Mesenteric fat pad (tissue), 1 donor: ENCODE measurements at places on chromosomes 13 and 19. TPM values are rescaled to one million over a fixed set of nuclear protein-coding genes. Genes with fewer than 3 reads are reported as not detected.

DNA sequence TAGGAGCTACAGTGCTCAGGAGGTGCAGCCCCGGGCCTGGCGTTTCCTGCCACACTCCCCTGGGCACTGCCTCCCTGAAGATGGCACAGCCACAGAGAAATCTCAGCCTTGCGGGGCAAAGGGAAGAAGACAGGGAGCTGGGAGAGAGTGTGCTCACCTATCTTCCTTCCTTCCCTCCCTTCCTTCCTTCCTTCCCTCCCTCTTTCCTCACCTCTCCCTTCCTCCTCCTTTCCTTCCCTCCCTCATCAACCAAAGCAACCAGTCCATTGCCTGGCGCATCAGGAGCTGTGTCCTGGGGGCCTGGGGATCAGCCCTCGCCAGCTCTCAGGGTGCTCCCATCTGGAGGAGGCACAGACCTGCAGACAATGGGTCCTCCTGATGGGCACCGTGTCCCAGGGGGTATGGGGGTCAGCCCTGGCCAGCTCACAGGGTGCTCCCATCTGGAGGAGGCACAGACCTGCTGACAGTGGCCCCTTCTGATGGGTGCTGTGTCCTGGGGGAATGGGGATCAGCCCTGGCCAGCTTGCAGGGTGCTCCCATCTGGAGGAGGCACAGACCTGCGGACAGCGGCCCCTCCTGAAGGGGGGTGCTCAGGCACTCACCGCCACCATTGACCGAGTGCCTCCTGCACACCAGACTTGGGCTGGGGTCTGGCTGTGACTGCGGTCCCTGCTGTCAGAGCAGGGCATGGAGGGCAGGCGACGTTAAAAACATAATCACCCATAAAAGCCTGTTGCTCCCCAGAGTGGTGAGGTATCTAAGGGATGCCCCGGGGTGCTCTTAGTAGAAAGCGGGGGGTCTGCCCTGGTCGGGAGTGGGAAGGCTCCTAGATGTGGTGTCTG lies 120.2 kb downstream of the URI1 start:
- DNase-seq = peak; percentile 71

GRCh38 chr13:41458761-41459431 lies 1.5 kb downstream of the RGCC start:
- DNase-seq = no peak

GRCh38 chr19:18417250-18418028 lies 1.8 kb upstream of the SSBP4 start:
- peak; percentile 94 for DNase-seq

GRCh38 chr13:40350283-40350992 lies 316.0 kb downstream of the FOXO1 start:
- DNase-seq = no peak

DNA sequence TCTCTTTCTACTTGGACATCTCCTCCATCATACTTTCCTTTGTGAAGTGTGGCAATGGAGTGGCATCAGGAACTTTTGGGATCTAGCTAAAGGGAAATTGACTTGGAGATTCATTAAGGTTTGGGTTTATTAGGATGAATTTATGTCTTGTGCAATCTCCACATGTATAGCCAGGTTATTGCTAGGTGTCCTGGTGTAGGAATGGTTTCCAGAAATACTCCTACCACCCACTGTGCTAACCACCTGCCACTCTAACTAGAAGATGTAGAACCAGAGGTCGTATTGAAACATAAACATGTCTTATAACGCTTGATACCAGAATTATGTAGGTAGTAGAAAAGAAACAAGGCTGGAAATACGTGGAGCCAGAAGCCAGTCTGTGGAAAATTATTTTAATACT lies 38.1 kb upstream of the MED4 start:
- no peak for DNase-seq

DNA sequence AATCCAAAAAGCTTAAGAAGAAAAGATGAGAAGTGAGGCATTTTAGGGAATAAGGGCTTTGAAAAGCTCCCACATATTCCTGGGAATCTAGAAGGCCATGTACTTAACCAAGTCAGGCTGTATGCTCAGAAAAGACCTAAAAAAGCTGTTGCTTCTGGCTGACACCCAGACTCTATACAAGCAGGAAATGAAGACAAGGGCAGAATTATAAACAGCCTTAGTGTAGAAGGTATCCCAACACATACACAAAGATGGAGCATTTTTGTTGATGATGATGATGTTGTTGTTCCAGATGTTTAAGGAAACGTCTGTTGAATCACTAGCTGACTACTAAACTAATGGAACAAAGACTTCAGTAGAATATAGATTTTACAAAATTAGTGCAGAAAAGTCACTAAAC lies 26.1 kb upstream of the N4BP2L1 start:
- no peak for DNase-seq

GRCh38 chr19:18951721-18952281 lies 10.8 kb upstream of the HOMER3 start:
- DNase-seq = no peak

DNA sequence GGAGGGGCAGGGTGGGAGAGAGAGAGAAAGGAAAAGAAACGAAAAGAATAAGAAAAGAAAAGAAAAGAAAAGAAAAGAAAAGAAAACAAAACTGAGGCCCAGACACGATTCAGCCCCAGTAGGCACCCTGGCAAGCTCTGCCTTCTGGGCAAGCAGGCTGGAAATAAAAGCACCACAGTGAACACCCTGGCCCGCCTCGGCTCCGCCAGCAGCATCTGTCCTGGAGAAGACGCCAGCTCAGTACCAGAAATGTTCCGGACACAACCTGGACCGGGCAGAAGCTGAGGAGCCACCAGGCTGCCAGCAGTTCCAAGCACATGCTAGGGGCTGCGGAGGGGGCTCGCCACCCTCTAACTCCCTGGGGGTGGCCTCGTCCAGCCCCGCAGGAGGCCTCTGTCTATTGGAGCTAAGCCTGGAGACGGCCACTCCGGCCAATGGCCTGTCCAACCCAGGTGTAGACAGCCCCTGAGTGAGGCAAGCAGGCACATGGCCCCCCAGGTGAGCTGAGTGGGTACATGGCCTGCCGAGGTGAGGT lies 11.4 kb upstream of the CPAMD8 start:
- DNase-seq = no peak

- no peak for DNase-seq
Measured at GRCh38 chr19:45173816-45174215, 4.2 kb downstream of the TRAPPC6A start.

GRCh38 chr19:436413-436950 lies 24.4 kb downstream of the SHC2 start:
- no peak for DNase-seq

DNA sequence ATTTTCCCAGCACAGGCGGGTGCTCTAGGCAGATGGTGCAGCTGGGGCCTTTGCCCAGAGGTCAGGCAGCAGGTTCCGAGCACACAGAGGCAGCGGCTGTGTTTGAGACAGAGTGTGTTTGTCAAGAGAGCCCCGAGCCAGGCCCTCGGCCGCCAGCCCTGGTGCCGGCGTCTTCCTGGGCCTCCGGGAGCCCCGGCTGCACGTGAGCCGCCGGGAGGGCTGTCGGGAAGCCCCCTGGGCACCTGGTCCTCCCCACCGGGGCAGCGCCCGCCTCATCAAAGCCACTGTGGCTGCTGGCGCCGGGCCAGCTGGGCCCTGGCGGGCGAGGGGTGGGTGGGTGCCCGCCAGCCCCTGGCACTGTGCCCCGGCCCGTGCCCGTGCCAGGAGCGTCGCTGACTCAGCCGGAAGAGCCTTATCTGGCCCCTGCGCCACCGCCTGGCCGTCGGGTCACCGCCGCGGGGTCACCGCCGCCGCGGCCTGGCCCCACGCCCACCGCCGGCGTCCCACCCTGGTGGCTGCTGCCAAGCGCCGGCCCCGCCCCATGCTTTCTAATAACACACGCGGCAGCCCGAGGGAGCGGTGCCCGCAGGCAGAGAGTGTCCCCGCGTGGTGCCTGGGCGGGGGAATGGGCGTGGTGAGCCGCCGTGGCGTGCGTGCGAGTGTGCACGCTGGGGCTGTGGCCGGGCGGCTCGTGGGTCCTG lies 14.9 kb downstream of the ARID3A start:
- peak; percentile 95 for DNase-seq

- no peak for DNase-seq
Measured at GRCh38 chr19:16327911-16328823, 3.5 kb downstream of the KLF2 start.

DNA sequence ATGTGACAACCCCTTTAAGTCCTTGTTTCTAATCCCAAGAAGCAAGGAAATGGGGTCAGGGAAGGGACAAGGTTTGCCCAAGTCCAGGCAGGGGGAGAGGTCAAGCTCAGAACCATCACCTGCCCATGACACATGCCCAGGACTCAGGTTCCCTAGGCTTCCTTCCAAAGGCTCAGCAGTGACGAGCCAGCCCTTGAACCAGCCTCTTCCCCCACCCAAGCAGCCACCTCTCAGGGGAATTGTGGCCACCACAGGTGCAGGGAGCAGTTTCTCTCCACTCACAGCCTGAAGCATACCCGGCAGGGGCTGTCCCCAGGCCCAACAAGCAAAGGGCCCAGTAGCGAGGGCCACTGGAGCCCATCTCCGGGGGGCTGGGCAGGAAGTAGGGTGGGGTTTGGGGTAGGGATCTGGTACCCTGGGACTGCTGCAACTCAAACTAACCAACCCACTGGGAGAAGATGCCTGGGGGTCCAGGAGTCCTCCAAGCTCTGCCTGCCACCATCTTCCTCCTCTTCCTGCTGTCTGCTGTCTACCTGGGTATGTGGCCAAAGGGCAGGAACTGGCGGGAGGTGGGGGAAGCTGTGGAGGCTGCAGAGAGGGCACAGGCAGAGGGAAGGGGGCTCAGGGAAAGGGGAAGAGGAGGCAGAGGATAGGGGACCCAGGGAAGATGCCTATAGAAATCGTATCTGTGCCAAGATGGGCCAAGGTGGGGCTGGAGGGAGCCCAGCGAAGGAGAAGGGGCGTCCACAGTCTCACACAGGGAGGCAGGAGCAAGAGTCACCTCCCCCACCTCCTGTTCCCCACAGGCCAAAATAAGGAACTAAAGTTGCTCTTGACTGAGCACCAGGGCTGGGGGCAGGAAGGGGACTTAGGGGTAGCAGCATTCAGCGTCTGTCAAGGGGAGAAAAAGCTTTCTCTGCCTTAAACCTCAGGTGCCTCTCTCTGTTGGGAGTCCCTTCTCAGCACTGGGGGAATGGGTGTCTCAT lies at the start of gene CD79A:
Gene CD79A, plus strand, starts transcription at position 433 of the 986 bp plus-strand sequence. Its CDS starts 26 bp downstream, at position 459.
- no peak for DNase-seq

GRCh38 chr13:67120872-67121531 lies 109.1 kb downstream of the PCDH9 start:
- DNase-seq = no peak

- DNase-seq = no peak
Measured at GRCh38 chr19:37950471-37951175, 43.6 kb downstream of the SIPA1L3 start.

DNA sequence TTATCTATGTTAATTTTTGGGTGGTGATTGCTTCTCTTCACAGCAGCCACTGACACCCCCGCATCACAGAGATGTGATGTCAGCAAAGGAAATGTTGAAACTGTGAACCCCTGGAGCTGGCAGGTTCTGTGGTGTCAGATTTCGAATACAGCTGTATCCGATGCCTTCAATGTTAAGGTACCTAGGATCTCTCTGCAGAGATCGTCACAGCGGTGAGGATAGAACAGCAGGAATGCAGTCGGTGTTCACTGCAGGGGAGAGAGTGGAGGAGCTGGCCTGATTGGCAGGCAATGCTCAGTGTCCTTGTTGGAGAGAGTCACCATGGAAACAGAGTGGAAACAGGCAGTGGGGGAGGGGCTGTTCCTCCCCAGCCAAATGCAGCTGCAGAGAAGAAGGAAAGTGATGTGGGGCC lies 79.5 kb upstream of the ZNF835 start:
- DNase-seq = no peak

- DNase-seq = no peak
Measured at GRCh38 chr13:57627663-57628062, 3.9 kb upstream of the PCDH17 start.

DNA sequence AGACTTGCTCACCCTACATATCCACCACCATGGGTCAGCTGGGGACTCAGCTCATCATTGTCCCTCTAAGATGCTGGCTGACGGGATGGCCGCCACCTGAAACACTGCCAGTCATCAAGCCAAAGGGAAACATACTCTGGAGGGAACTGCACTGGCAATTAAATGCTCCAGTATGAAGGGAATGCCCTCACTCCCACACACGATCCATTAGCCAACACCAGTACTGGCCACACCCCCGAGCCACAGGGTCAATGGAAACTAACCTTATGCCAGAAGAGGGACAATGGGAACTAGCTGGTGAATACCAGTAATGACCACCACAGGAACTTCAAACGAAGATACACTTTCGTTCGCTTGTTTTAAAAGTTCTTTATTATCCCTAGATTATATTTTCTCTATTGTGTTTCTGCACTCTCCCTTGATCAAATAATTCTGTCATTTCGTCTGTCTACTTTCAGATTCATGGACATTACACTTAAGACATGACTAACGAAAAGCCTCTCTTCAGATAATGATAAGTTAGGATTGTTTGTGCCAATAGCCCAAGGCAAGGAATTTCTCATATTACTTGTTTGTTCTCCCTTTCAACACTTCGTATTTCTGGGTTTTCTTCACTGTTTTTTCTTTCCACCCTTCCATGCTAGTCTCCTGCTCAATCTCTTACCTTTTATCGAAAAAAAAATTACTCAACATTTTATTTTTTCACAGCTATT lies 1.7 kb upstream of the ZNF507 start:
- DNase-seq = no peak

DNA sequence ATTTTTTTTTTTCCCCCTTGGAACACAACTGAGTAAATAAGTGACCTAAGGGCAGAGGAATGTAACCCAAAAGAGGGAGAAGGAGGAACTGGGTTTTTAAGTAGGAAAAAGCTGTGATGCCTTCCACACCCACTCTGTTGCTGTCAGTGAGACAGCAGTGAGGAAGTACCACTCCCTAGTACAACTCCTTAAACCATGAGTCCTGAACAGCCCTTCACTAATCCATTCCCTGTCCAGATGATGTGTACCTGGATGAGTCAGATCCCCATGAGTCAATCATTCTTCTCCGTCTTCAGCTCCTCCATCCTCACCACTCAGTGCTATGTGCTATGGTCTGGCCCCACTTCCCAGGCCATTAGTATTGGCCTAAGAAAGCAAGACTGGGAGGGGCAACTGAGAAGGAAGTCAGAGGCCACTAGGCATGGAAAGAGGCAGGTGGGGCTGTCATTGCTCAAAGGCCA lies 12.9 kb upstream of the CXCL17 start:
- peak; percentile 18 for DNase-seq

- DNase-seq = no peak
Measured at GRCh38 chr19:6087074-6087571, 23.2 kb downstream of the RFX2 start.

The SYNGR4 gene
- total RNA-seq = not detected

The ELAVL3 gene
- total RNA-seq = not detected

The TNFRSF19 gene
- total RNA-seq = 1.5 TPM

The KASH5 gene
- not detected for total RNA-seq

The DOCK6 gene
- 119 TPM for total RNA-seq

The FCER2 gene
- total RNA-seq = 0.67 TPM

The MYPOP gene
- 10.2 TPM for total RNA-seq

The TYROBP gene
- total RNA-seq = 201 TPM
